Choroid plexus epithelial cell (primary cell): ENCODE measurements at places on chromosomes 5 and 9.

- DNase-seq = no peak
Measured at GRCh38 chr5:146646441-146646840, 130.5 kb upstream of the GPR151 start.

DNA sequence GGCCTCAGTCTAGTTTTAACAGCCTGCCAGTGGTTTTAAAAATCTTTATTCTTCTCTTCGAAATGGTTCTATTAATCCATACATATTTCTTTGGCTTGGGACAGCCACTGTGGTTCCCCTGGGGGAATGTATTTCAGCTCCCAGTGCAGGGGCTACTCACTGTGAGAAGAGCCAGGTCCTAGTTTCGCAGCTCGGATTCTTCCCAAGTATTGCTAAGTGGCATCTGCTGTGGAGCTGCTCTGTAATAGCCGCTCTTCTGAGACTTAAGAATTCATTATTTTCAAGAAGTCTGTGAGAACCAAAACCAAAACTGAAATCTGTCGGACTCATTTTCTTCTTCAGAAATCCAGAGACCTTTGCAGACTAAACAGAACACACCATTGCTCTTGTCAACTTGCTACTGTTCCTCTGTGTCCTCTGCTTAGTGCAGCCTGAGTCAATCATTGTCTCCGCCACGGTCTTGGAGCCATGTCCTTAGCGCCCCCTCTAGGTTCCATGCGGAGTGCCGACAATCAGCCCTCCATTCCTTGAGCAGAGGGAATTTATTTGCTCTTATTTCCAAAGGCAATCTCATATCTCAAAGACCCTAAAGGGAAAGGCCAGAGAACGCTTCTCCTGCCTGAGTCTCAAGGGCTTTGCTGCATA lies 478.2 kb downstream of the SPATA31D1 start:
- DNase-seq = peak; percentile 20

- DNase-seq = no peak
Measured at GRCh38 chr5:135328128-135328687, 70.8 kb downstream of the MACROH2A1 start.

GRCh38 chr9:107018861-107019545 lies 156.0 kb downstream of the ZNF462 start:
- DNase-seq = peak; percentile 66

- no peak for DNase-seq
Measured at GRCh38 chr9:126642010-126642744, 28.4 kb downstream of the LMX1B start.

DNA sequence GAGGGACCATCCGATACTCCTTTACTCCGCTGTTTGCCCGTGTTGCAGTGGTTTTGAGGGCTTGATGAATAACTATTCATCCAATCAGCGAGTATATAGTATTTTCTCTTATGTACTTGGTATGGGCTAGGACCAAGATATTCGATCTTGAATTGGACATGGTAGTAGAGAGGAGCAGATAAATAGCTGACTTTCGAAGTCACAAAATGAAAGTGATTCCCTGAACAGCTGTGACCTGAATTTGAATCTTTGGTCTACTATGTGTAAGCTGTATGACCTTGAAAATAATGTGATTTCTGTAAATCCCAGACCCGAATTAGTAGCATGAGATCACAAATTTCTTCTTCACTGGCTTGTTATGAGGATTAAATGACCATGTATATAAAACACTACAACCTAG lies 134.4 kb downstream of the TUSC1 start:
- DNase-seq = no peak

- DNase-seq = peak; percentile 87
Measured at GRCh38 chr5:58188262-58188651, 271.6 kb downstream of the PLK2 start.

- DNase-seq = no peak
Measured at GRCh38 chr5:3201941-3202340, 393.7 kb upstream of the IRX1 start.

DNA sequence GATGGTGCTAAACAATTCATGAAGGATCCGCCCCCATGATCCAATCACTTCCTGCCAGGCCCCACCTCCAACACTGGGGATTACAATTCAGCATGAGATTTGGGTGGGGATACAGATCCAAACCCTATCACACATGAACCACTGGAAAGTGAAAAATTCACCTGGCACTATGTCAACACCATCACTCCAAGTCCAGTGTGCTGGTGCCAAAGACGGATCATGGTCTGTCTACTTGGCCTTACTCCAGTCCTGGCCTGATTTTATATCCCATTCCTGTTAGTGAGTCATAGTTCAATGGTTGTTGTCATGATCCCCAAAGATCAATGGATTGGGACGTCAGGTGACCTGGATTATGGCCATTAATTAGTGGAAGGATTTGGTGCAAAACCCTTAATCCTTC lies 147.4 kb upstream of the RPS23 start:
- no peak for DNase-seq

GRCh38 chr5:172506251-172506650 lies 51.9 kb upstream of the SH3PXD2B start:
- DNase-seq = no peak

GRCh38 chr9:96015876-96016686 lies 140.6 kb downstream of the ERCC6L2 start:
- no peak for DNase-seq

DNA sequence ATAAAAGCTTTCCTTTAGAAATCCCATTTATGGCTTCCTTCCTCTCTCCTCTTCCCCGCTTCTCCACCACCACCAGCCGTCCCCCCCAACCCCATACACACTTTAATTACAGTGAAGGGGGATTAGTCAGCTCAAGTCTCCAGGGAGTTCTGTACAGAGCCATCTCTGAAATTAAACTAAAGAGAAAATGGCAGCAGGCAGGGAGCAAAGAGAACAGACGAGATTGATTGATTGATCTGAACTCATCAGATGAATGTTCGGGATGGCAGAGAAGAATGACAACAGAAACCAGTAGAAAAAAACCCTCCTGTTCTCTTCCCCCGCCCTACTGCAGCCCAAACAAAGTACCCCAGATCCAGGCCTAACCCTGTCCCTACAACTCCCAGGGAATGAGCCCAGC lies 241.7 kb upstream of the PANK3 start:
- DNase-seq = no peak

DNA sequence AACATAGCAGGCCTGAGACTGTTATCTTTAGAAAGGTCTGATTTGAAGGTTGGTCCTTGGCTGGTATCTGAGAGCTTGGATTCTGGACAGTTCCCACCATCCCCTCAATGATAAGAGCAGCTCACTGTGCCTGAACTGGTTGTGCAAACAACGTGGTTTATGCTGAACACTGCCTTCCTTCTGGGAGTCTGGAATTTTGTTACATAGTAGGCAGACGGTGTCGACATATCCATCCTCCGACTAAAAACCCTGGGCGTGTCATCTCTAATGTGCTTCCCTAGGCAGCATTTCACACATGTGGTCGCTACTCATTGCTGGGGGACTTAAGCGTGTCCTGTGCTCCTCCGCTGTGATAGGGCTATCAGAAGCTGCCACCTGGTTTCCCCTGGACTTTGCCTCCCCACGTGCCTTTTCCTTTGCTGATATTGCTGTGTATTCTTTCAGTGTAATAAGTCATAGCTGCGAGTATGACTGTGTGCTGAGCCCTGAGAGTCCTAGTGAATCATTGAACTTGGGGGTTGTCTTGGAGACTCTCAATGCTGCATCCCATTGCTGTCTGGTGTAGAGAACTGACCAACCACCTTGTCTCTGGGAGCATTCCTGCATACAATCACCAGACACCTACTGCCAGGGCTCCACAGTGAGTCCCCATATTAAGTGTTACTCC lies 119.1 kb upstream of the TBC1D2 start:
- peak; percentile 81 for DNase-seq

- DNase-seq = peak; percentile 95
Measured at GRCh38 chr5:128774605-128775004, 190.7 kb upstream of the SLC27A6 start.

GRCh38 chr5:10374046-10375022 lies 20.8 kb downstream of the MARCHF6 start:
- no peak for DNase-seq

DNA sequence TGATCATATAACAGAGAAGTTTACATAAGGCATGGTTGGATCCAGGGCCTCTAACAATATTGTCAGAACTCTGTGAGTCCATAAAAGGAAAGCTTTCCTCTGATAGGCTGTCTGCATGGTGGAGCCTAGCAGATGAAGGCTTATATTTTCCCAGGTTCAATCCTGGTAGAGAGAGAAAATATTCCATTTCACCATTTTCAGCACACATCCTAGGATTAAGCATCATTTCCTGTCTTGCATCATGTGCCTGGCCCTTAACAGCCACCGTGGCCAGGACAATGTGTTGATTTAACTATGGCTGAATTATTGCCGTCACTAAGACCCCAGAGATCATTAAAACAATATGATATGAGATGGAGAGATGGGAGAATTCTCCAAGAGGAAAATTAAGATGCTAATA lies 90.9 kb upstream of the GRIA1 start:
- DNase-seq = no peak

DNA sequence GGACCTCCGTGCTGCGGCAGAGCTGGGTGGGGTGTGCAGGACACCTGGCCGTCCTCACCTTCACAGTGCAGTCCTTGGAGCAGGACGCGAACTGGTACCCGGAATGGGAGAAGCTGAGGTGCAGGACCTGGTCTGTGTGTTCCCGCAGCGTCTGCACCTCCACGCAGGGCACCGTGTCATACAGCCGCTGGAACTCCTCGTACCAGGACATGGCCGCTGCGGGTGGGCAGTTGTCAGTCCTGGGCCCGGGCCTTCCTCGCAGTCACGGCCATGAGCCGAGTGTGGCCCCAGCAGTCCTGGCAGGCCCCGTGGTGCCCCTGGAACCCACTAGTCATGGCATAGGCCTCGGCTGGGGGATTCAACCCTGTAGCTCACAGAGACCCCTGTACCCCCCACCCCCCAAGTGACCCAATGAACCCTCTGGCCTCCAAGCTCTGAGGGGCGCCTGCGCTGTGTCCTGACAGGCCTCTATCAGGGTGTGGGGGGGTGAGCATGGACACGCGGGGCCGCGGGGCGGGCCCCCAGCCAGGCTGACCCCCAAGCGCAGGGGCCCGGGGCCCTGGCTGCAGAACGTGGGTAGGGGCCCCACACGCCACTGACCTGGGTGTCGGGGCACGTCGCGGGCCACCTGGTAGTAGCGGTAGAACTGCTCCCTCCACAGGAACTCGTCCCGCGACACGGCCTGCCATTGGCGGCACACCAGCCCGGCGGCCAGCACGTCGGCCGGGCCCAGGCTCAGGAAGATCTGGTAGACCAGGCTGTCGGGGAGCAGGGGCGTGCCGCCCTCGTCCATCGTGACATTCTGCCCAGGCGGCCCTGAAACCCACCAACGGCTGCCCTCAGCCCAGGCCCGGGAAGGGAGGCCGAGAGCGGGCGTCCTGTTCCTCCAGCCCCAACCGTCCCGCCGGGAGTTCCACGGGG lies 987 bp downstream of the FBXW5 start:
- peak; percentile 45 for DNase-seq

DNA sequence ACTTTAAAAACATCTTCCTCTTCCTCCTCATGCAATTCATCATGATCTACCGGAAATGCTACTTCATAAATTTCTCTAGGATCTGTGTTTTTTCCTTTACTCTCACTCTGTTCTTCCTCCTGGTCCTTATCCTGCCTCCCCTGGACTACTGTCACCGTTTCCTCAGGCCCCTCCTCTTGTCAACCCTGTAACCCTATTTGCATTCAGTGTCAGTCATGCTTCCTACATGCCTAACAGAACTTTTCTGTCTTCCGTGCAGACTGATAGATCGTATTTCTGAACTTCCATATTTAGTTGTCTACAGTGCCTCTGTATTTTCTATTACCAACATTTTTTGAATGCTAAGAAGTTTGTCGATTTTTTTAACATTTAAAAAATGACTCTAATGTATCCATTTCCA lies 27.3 kb downstream of the HTR4 start:
- DNase-seq = no peak

DNA sequence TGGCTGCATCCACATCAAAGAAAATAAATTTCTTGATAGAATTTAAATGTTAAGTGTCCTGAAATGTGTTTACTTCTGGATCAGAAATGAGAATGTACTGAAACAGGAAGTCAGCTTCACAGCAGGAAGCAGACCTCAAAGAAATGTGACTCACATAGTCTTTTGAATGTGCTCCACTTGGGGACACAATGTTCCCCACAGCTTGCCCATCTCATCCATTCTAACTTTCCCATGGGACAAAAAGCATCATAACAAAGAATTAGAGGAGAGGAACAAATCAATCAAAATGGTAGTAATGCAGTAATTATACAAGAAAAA lies 85.7 kb downstream of the GRAMD2B start:
- DNase-seq = peak; percentile 96

DNA sequence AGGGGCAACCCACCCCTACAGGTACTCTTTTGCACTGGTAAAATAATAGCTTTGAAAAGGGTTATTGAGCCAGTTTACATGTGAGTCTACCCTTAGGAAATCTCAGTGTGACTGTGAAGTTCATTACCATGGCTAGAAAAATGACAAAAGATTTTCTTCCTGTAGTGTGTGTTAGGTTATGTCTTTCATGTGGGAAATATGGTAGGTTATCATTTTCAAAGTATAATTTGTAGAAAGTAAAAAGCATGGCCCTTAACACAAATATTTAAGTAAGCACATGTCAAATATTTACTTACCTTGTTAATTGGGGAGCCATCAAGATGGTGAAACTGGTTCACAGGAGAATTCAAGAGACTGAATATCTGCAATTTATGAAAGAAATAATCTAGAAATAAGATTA lies 37.3 kb upstream of the PLPP1 start:
- DNase-seq = no peak

DNA sequence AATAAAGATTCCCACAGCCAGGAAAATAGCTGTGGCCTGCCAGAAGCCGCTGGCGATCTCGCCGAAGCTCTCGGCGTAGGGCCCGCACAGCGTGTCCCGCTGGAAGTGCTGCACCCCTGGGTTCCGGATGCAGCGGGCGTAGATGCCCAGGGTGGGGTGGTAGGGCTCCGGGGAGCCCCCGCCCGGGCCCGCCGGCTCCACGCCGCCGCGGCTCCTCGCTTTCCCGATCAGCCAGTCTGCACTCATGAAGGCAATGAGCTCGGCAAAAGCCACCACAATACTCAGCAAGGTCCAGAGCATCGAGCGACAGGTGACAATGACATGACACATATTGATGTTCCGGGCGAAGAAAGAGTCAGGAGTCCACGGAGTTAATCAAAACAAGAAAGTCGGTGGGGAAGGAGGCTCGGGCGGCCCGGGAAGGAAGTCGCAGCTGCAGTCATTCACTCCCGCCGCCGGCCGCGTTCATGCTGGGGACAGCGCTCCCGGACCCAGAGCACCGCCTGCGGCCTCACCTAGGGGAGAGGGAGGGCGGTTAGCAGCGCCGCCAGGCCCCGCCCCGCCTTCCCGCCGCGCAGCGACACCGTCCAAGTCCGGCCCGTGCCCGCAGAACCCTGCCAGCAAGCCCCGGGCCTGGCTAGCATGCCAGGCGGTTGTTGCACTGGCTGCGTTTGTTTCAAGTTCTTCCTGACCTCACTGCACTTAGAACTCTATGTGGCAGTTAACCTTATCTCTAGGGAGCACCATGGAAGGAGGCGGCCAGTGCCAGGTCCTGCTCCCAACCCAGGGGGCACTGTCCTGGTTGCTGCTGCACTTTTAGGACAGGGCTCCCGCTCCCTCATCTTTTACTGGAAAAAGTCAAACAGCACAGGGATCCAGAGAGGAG lies 138.4 kb downstream of the LHFPL2 start:
- no peak for DNase-seq
